ENCODE measurements at places on chromosomes 2 and 18.

GRCh38 chr2:203659331-203660049 is 46.9 kb upstream of the CD28 start:
- no peak for DNase-seq

GRCh38 chr2:144524118-144525009 is 4.4 kb upstream of the ZEB2 start:
- DNase-seq, result no peak

DNA sequence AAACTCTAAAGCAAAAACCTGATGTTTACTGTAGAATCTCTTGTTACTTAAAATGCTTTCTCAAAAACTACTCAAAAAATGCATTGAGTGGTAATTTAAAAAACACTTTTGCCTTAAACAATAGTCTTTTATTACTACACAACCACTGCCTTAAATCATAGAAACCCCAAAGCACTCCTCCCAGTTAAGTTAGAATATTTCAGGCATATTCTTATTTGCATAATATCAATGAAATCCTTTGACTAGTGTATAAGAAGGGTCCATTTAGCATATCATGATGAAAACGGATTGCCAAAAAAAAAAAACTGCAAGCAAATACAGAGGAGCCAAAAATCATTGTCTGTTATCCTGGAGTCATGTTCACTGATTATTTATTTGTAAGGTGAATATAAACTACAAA is 119.2 kb downstream of the PTPRM start:
- no peak for DNase-seq

DNA sequence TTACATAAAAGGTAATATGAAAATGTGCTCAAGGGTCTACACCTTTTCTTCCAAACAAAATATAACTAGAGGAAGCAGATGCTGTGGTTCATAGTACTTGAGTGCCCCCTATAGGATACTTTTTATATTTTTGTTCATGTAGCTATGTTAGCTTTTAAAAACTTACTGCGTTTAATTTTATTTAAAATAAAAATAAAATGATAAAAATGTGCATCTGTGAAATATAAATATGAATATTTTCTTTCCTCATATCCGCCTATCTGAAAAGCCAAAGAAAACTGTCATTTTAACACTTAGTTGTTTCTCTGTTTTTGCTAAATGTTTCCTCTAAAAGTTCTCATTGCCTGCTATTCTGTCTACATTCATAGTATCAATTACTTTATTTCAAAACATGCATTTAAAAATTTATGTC is 9.6 kb upstream of the LRP1B start:
- no peak for DNase-seq
